ENCODE measurements at places on chromosomes 6 and 20.

DNA sequence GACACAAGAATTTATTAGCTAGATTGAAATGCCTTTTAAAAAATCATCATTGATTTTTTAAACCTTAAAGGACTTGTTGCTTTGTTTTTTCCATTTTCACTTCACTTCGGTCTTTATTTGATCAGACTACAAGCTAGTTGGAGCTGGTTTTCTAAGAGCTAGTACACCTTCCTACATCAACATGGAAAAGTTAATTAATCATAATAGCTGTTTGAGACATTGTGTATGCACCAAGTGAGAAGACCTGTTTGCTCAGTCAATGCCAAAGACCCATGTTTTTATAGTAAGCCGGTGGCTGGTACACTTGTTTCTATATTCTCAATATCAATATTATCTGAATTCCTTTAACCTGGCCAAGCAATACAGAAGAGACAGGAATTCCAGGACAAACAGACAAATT is 310.2 kb upstream of the SGK1 start:
- DNase-seq, result no peak

DNA sequence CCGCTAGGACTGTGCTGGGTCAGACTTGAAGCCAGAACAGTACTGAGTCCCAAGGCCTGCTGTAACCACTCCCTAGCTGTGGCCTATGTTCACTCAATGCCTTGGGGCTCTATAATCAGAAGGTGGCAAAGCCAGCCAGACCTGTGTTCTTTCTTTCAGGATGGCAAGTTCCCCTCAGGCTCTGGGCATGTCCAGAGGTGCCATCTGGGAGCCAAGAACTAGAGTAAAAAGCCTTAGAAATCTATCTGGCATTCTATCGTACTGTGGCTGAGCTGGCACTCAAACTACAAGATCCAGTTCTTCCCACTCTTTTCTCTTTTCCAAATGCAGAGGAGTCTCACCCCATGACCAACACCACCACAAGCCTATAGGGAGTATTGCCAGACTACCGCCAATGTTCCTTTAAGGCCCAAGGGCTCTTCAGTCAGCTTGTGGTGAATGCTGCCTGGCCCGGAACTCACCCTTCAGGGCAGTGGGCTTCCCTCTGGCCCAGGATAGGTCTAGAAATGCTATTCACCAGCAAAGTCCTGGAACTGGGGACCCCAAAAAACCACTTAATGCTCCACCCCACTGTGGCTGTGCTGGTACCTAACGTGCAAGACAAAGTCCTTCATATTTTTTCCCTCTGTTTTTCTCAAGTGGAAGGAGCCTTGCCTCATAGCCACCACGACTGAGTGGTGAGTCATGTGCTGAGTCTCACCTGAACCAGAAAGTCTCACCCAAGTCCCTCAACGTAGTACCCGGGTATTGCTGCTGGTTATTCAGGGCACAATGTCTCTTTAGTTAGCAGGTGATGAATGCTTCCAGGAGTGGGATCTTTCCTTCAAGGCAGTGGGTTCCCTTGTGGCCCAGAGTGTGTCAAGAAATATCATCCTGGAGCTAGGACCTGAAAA is 8.6 kb upstream of the SIRPB2 start:
- DNase-seq, result no peak

DNA sequence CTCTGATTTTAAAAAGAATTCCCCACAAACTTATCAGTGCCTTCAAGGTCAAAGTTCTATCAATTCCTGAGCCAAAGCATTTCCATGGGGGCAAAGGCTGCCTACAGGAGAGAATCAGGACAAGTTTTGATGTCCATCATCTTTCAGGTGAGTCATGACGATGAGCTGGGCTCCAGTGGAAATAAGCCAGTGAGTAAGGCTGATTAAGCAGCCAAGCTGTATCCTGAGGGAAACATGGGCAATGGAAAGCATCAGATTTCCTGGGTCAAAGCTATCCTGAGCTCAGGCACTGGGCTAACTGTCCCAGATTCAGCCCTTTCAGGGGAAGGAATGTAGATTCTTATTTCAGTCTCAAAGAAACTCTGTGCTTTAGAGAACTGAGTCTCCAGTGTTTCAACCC is 377.4 kb downstream of the CD109 start:
- DNase-seq, result no peak

DNA sequence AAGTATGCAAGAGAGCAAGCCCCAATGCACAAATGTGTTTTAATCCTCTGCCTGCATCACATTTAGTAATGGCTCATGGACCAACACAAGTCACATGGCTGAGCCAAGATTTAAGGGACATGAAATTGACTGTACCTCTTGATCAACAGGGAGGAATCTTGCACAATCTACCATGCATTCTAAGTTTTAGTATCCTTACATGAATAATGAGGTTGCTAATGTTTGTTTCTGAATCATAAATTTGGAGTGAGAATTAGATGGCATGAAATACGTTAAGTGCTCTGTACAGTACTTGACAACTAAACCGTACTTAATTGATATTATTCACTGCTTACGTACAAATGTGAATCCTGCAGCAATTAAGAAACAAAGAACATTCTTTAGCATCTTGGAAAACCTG is 553.8 kb upstream of the JAG1 start:
- no peak for DNase-seq

DNA sequence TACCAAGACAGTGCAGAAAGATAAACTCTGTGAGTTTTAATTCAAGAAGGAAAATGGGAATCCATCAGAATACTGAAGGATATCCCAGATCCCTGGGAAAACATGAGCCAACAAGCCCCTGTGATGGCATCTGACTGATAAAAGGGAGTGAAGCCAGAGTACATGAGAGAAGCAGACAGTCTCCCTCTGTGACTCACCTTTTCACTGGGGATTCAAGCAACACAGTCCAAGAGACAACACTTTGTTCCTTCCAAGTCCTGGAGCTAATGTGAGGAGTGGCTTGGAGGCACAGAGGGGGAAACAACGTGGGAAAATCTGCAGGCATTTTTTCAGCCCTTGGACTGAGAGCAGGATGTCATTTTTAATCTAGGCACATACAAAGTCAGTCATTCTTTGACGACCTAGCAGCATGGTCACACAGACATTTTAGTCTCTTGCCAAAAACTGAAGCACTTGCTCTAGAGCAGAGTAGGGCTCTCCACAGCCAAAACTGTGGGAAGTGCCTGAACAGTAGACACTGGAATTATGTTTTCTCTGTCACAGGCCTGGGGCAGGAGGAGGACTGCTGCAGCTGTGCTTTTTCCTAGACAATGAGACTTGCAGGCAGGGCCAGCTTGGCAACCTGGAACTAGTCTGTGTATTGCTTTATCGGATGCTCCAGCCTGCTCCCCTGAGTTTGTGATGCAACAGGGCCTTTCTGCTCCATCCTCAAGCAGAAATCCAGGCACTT is 465.0 kb upstream of the GJE1 start:
- no peak for DNase-seq

DNA sequence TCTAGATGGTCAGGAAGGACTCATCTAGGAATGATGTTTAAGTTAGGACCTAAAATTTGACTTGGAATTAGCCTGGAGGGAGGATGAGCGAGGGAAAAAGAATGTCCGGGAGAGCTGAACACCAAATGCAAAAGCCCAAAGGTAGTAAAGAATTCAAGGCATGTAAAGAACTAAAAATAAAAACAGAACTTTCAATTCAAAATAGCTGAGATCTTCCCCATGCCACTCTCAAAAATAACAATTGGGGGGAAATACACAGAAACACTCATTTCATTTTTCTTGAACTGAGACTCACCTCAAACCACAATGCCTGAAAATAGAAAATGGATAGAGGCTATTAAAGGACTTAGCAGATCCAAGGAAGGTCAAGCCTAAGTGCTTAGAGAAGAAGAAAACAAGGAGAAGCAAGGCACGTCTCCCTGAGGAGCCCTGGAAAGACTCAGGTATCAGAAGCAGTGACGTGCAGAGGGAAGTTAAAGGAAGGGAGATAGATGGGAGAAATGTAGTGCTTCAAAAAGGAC is 10.4 kb downstream of the PXT1 start:
- no peak for DNase-seq

DNA sequence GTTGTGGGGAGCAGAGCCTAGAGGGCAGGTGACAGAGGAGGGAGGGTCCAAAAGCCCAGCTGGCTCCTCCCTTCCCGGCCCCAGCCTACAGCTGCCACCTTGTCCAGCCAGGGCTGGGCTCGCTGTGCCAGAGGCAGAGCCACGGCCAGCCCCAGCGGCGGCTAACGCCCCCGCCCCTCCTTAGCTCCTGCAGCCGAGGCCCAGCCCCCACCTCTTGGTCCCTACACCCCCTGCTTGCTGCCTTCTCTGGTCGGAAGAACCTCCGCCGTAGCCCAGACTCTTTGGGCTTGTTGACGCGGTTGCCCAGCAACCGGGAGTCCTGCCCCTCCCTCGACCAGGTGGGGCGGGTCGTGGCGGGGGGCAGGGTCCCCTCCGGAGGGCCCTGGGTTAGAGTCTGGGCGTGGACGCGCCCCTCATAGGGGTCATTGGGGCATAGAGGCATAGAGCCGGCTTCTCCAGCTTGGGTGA is 521 bp upstream of the LKAAEAR1 start:
- DNase-seq, result no peak

- DNase-seq, result no peak
Measured at GRCh38 chr20:10540636-10541493, 105.8 kb downstream of the SLX4IP start.

GRCh38 chr6:81562169-81562568 is 190.3 kb downstream of the TENT5A start:
- DNase-seq, result no peak

DNA sequence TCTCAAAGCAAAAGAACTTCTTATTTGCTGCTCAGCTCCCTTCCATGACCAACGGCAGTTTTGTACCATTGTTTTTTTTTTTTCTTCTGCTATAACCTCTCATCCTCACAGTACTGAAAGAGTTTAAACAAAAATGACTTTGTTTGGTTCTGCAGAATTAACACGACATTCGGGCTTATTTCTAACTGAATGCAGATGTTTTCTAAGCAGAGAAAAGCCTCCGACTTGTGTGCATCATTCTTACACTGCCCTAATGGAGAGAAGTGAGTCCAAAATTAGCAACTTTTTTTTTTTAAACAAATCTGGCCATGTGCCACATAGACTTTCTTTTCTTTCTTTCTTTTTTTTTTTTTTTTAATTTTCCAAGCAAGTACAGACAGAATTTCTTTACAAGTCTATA is 382.7 kb downstream of the HDGFL1 start:
- no peak for DNase-seq

- DNase-seq, result no peak
Measured at GRCh38 chr20:33647603-33648395, 14.3 kb upstream of the C20orf144 start.

DNA sequence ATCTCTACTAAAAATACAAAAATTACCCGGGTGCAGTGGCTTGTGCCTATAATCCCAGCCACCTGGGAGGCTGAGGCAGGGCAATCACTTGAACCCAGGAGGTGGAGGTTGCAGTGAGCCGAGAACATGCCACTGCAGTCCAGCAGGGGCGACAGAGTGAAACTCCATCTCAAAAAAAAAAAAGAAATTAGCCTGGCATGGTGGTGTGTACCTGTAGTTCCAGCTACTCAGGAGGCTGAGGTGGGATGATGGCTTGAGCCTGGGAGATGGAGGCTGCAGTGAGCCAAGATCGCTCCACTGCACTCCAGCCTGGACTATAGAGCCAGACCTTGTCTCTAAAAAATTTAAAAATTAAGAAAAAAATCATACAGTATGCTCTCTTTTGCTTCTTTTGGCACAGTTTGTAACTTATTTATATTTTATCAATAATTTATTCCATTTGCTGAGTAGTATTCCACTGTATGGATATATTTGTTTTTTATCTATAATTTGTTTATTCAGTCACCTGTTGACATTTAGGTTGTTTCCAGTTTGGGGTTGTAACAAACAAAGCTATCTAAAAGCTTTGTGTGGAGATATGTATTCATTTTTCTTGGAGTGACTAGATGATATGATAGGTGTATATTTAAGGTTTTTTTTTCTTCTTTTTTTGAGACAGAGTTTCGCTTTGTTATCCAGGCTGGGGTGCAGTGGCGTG is 8.0 kb upstream of the MYBL2 start:
- no peak for DNase-seq

DNA sequence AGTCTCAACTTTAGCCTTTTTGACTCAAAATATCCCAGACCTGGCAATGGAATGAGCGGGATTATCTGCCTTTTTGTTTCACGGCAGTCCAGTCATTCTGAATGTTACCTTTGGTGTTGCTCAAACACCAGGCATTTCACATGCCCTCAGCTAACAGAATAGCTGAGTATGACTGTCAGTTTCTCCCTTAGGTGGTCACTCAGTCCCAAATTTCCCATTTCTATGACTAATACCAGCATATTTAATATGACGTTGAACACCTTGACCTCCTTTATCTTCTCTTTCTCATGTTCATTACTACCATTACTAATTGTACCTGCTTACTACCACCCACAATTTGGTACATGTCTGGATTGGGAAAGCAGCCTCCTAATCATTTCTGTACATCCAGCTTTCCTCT is 65.2 kb downstream of the EDN1 start:
- no peak for DNase-seq

DNA sequence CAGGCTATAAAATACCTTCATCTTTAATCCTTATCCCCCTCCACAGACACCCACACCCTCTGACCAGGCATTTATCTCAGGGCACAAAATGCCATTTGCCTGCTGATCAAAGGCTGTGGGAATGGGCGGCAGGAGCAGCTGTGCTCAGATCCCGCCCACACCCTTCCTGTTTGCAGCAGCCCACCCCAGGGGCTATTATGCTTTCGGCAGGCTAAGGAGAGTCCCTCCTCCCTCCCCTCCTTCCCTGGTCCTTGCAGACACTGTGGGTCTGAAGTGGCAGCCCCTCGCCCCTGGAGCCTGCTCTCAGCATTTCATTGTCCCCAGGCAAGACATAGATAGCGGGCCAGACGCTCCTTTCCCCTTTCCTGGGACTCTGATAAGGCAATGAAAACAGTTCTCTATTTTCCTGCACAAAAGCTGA is 220.8 kb upstream of the HEY2 start:
- DNase-seq, result no peak

- DNase-seq, result no peak
Measured at GRCh38 chr6:167157863-167158262, at the start of gene GPR31. Gene GPR31 (minus strand): TSS chr6:167157980. CDS start chr6:167157831, 149 bp downstream.

DNA sequence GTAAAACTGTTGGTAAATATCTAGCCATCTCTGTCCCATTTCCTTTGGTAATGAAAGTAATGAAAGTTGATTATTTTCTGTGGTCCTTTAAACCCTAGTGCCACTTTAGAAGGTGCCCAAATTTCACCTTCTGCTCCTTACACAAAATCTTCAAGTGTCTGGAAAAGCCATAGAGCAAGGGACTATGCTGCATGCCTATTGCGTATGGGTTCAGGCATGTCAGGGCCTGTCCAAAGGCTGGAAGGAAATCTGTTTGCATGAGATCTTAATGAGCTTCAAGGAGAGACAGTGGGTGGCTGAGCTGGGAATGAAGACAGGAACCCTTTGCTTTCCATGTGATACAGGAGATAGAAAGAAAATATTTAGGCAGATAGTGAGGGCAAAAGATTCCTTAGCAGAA is 66.6 kb upstream of the CCN6 start:
- no peak for DNase-seq
